ENCODE measurements at places on chromosomes 1 and 21.
A peak's percentile ranks its signal among the peaks of the same experiment; 100 is the strongest.

DNA sequence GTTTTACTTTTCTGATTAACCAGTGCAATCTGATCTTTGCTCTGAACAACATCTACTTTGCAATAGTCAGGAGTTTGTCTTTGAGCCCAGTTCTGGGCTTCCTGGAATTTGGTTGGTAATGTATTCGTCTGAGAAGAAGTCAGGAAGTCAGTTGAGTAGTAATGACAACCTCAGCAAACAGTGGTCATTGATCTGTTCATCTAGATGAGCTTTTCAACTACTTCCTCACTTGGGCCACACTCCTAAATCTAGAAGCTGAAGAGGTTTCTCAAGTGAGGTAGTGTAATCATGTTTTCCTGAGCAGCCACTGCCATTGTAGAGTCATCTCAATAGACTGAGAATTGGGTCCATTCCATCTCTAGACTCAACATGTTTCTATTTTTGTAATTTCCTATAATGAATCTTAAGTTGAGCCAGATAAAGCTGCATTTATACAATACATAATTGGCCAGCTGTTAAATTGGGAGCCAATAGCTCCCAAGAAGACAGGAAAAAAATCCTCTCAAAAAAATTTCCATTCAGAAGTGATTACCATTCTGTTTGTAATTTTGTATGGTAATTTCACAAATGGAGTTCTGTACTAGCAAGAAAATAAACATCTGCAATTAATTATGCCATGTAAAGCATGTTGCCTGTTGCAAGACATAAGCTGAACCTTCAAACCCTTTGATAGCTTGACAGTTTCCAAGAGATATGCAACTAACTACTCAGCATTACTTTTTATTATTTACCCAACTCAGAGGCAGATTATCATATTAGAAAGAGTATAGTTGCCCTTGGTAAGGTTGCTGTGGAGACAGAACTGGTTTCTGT lies 49.6 kb downstream of the WDR64 start:
- DNase-seq = no peak

- no peak for DNase-seq
Observed at GRCh38 chr1:184362876-184363275, 24.0 kb upstream of the C1orf21 start.

GRCh38 chr1:170460414-170461155 lies 71.4 kb upstream of the GORAB start:
- DNase-seq = no peak

GRCh38 chr1:33429856-33430691 lies 821 bp downstream of the PHC2 start:
- peak; percentile 77 for DNase-seq

GRCh38 chr21:26909972-26910371 lies 56.9 kb downstream of the ADAMTS5 start:
- no peak for DNase-seq

GRCh38 chr1:88265606-88266005 lies 418.5 kb upstream of the PKN2 start:
- DNase-seq = no peak

DNA sequence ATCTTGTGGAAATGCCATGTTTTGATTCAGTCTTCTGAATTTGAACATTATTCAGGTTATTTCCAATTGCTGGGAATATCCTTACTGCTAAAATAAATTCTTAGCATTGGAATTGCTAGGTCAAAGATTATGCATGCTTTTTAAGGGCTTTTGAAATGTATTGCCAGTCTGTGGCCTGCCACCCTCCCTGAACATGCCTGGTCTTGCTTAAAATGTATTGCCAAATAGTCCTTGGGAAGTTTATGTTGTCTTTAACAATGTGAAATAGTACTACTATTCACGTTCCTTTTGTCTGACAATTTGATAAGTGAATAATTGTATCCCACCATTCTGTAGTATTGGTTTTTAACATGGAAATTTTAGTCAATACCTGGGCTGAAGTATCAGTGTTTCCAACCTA lies 13.6 kb downstream of the TARDBP start:
- DNase-seq = no peak

DNA sequence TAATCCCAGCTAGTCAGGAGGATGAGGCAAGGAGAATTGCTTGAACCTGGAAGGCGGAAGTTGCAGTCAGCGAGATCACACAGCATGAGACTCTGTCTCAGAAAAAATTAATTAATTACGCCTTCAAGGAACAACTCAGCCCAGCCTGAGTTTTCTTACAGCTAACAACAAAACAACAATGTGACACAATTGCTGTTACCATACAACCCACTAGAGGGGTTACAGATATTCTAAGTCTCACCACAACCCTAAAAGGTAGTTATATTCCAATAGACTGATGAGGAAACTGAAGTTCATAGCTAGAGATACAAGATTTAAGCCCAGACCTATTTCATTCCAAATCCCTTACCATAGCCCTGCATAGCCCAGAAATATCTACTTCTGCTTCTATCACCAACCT lies 2.9 kb upstream of the LRRC8C start:
- no peak for DNase-seq

- DNase-seq = peak; percentile 35
Observed at GRCh38 chr1:156795787-156796186, 20.9 kb downstream of the SH2D2A start.

DNA sequence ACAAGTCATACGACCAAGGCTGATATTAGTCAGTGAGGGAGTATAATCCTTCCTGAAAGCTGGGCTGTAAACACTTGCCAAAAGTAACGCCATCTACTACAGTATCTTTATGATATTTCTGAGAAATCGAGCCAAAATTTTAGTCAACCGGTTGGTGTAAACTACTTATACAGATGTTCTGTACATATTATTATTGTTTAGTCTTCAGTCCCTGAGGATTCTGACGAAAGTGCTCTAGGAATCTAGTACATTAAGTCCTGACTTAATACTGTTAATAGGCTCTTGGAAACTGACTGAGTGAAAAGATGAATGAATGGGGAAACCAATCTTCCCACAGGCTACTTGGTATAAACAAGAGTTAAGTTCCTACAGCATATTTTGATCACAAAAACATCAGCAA lies 274.3 kb downstream of the USP25 start:
- DNase-seq = no peak

- no peak for DNase-seq
Observed at GRCh38 chr1:82195245-82195644, 394.5 kb downstream of the ADGRL2 start.

DNA sequence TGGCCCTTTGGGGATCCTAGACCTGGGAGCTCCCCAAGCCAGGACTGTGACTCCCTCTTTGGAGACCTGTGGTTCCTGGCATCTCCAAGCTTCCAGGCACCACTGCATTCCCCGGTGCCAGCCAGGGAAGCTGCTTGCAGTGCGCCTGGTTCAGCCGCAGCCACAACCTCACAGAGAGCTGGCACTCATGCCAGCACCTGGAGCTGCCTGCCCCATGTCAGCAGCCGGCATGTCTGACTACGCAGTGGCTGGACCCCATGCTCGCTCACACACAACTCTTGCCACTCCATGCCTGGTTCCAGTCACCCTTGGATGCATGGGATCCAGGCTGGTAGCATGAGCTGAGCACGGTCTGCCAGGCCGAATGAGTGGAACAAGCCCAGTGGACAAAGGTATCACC lies 426.6 kb downstream of the LRRIQ3 start:
- DNase-seq = no peak

DNA sequence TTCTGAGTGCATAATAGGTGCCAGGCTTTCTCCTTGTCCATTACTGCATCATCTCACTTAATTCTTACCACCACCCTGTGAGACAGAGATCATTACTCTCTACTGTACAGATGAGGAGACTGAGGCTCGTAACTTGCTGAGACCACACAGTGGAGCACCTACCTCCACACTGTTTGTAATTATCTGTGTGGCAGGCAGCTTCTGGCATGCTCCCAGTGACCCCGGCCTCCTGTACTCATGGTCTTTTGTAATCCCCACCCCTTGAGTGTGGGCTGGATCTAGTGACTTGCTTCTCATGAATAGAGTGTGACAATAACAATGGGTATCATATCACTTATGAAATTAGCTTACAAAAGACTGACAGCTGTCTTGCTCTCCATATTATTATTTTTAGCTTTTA lies 407.3 kb downstream of the MATN1 start:
- no peak for DNase-seq

- no peak for DNase-seq
Observed at GRCh38 chr1:233459470-233459945, 132.0 kb downstream of the MAP3K21 start.

DNA sequence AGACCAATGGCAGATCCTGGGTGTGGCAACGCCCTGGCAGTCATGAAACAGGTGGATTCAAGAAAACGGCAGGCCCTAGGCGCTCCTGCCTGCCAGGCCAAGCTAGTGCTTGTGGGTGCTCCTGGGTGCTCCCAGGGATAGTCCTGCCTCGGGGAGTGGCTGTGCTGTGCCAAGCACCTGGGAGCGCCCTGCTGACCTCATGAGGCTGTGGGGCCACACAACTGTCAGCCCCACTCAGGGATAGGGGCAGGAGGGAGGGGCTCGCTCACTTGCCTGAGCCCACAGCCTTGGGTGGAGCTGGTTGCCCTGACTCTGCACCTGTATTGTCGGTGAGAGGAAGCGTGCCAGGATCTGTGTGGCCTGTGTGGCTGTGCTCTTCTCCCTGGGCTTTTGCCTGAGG lies 9.4 kb downstream of the SNAP47 start:
- DNase-seq = no peak

DNA sequence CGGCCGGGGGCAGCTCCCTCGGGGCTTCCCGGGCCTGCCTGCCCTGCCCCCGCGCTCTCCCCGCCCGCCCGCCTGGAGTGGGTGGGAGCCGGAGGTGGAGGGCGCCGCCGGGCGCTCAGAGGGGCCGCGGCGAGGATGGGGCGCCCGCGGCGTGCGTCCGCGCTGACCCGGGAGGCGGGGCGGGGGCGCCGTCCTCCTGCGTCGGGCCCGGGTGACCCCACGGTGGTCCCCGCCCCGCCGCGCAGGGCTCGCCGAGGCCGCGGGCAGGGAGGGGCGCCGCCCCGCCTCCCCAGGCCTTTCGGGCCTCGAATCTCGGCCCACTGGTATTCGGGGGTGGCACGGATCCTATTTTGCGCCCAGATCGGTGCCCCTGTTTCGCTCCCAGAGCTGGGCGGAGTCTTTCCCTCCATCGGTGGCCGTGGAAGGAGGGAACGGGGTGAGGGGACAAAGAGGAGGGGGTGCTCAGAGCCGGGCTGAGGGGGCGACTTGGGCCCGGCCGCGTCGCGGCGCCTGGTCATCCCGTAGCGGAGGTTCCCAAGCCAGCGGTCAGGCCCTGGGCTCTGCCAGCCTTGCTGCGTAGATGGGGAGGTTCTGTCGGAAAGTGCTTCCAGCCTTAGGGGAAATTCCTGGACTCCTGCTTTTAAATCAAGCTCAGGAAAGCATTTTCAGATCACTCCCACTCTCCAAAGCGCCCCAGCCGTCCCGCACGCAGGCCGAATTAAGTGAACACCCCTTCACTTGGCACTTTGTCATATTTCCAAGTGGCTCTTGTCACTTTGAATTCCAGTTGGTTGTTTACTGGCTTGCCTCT lies 545 bp downstream of the PATJ start:
- no peak for DNase-seq

DNA sequence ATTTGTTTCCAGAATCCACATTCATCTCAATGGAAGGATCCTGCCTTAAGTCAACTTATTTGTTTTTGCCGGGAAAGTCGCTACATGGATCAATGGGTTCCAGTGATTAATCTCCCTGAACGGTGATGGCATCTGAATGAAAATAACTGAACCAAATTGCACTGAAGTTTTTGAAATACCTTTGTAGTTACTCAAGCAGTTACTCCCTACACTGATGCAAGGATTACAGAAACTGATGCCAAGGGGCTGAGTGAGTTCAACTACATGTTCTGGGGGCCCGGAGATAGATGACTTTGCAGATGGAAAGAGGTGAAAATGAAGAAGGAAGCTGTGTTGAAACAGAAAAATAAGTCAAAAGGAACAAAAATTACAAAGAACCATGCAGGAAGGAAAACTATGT lies 2.6 kb downstream of the GADD45A start:
- no peak for DNase-seq

- DNase-seq = no peak
Observed at GRCh38 chr1:95287825-95288224, 53.8 kb downstream of the RWDD3 start.

GRCh38 chr21:37496972-37497371 lies 130.4 kb downstream of the DYRK1A start:
- no peak for DNase-seq

Measured in ascending aorta (tissue), 2 donors.